NCI-H1048 (cell line): ENCODE measurements at places on chromosomes 5 and 9.

DNA sequence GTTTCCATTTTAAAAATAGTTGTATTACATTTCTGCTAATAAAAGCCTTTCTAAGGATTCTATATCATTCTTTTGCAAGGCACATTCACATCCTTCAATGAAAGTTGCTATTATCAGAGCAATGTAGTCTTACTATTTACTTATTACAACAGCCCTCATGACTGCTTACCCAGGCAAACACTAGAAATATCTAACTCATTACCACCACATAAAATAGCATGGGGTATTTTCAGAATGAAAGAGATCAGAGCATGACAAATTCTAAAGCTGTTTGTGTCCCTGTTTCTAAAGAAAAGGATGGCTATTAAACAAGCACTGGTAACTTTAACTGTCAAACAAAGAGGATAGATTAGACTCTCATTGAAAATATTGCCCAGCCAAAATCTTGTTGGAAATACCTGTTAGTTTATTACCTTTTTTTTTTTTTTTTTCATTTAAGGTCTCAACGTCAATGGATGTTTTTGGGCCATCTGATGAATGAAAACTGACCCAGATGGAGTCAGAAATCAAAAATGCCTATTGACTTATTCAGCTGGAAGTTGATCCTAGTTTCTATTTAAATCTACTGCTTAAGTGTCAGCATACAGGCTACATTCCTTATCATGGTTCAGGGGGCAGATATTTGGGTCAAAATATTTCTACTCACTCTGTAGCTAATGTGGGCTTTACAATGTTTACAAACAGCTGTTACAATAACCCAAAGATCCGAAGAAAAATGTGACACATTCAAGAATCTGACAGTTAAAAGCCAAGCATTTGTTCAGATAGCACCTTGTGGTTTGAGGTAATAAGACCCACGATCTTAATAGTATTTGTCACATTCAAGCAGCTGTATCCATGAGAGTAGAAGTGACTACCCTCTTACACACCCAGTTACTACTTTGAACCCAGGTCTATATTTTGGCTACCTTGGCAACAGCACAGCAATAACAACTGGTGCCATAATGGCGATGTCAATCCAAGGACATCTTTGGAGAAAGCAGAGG lies 554.8 kb upstream of the MEF2C start:
- DNase-seq: no peak

DNA sequence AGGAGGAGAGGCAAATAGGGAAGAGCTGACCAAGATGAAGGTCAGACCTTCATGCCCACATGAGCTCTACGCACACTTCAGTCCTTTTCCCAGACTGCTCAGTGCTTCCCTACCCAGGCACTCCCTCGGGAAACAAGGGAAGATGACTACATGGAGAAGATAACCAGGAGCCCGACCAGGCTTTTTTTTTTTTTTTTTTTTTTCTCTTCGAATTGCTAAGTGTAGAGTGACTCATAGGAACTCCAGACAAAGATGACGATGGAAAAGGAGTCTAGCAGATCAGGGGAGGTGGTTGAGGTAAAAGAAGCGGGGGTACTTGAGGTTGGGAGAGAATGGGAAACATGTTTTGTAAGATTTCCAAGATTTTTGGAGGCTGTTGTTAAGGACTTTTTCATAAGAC lies 526.1 kb downstream of the BNC2 start:
- DNase-seq: no peak

- DNase-seq: no peak
Observed at GRCh38 chr9:121286973-121287741, 19.2 kb downstream of the GSN start.

DNA sequence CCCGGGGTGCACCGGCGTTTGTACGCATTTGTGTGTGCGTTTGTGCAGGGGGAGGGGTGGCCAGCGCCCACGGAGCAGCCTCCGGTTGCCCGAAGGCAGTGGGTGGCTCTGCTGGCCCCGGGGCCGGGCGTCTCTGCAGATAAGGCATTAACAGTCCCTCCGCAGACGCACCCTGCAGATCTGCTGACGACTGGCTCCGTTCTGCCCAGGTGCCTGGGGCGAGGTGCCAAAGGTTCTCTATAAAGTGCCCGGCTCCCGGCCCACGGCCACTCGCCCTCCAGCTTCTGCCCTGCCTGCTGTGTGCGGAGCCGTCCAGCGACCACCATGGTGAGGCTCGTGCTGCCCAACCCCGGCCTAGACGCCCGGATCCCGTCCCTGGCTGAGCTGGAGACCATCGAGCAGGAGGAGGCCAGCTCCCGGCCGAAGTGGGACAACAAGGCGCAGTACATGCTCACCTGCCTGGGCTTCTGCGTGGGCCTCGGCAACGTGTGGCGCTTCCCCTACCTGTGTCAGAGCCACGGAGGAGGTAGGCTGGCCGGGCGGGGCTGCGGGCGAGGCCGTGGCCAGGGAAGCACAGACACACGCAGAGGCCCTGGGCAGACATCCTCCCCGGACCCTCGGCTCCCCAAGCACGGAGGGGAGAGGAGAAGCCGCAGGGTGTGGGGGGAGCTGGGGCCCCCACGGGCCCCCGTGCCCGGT lies at the start of gene SLC6A19:
TSS of gene SLC6A19 (plus strand) at position 269 of the 699 bp plus-strand sequence. CDS start at position 325, 56 bp downstream.
- DNase-seq: no peak
